ENCODE measurements at places on chromosomes 4 and X.

GRCh38 chr4:126440297-126440696, 1125.5 kb downstream of the FAT4 start:
- DNase-seq: no peak

DNA sequence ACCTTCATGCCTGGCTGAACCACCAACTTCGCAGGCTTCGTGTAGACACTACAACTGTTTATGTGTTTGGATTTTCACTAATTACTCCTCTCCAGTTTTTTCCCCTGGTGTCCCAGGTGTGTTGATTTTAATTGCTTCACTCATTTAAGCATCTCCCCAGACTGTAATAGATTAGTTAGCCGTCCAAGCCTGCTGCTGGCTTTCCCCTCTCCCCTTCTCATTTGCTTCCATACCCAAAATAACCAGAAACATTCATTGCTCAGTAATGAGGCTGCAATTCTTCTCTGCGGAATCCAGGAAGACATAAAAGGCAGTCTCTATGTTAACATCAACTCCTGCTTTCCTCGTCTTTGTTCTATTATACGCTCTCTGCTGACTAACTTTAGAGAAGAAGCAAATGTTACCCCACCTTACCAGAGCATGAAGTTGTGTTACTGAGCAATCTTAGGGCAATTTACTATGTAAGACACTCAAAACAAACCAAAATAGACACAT, 37.9 kb upstream of the SCRG1 start:
- DNase-seq: no peak

- no peak for DNase-seq
These were observed 55.4 kb downstream of the TTC29 start for GRCh38 chr4:146890301-146890700.

DNA sequence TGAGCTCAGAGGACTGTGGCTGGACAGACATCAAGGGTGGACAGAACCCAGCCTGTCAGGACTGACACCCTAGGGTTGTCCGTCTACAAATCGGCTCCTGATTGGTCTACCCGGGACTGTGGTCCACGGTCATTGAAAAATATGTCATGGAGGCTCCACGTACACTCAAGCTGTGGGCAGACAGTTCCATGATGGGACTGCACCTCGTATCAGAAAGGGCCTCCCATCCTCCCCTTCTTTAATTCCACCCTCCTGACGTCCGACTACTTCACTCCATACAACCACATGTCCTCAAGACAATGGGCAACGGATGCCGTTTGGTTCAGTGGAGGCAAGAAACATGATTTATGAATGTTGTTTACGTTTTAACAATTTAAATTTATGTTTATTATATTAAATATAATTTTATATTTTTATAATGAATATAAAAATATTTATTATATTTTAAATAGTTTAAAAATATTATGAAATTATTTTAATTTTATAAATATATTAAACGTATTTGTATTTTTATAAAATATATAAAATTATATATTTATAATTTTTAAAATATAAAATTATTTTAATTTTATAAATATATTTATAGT, 58.0 kb upstream of the SHOX start:
- no peak for DNase-seq

DNA sequence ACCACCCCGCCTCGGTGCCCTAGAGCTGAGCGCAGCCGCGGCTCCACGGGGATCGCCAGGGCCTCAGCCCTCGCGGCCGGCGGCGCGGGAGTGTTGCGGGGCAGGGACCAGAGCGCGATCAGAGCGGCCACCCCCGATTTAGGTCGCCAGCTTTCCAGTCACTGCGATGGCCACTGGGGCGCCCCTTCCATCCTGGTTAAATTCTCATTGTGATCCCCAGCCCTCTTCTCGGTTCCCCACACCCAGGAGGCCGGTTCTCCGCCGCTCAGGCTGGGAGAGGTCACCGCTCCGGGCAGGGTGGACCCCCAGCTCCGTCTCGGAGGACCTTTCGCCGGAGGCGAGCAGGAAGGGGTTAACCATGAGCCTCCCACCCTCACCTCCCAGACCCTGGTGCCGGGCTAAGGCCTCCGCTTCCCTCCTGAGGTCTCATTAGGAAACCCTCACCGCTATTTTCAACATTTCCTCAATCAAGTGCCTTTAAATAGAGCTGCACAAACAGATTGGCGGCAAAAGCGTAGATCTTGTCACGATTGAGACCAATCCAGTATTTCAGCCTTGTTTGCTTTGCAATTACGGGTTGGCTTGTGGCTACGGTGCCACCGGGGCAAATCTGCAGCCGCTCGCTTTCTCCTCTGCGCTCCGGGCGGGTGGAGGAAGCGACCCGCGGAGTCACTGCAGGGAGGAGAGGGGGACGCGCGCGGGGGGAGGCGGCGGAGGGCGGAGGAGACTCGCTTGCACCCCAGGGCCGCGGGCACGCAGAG, 8.3 kb upstream of the HAND2 start:
- no peak for DNase-seq

DNA sequence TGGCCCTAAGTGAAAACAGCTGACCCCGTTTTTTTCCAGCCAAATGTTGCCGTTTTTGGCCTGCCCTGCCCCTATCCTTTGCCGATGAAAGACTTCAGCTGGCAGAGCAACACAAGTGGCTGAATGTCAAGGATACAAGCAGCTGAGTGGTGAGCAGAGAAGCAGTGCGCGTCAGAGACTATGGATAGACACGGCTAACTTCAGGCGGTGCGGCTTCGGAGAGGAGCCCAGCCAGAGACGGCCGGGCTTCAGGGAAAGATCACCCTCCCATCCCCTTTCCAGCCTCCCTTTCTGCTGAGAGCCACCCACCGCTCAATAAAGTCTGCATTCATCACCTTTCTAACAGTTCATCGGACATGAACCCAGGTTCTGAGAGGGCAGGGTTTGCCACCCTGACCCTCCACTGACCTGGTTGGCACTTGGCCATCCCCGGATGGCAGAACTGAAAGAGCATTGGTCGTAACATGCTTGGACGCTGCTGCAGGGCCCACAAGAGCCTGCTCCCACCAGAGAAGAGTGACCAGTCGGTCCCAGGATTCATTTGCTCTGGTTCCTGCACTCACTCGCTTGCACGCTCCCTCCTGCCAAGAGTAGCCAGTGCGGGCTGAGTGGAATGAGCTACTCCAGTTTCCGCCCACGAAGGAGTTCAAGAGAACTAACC, 125.8 kb downstream of the PPEF1 start:
- DNase-seq: no peak

- DNase-seq: no peak
These were observed 250.8 kb upstream of the SFRP2 start for GRCh38 chr4:154039435-154040343.

DNA sequence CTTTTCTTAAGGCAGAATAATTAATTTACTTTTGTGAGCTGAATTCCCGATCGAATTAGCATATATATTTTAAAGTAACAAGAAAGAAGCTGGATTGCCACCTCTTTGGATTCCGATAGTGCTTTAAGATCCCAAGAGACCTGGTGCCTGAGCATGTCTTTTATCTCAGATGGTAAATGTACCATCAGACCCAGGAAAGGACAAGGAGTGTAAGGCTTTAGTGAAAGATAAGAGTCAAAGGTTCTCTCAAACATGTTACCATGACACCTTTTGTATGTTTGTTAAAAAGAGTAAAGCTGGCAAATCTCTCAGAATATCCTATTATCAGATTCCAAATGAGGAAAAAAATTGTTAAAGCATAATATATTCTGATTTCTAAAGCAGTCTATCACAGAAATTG, 198.8 kb downstream of the PPP3CA start:
- DNase-seq: no peak

DNA sequence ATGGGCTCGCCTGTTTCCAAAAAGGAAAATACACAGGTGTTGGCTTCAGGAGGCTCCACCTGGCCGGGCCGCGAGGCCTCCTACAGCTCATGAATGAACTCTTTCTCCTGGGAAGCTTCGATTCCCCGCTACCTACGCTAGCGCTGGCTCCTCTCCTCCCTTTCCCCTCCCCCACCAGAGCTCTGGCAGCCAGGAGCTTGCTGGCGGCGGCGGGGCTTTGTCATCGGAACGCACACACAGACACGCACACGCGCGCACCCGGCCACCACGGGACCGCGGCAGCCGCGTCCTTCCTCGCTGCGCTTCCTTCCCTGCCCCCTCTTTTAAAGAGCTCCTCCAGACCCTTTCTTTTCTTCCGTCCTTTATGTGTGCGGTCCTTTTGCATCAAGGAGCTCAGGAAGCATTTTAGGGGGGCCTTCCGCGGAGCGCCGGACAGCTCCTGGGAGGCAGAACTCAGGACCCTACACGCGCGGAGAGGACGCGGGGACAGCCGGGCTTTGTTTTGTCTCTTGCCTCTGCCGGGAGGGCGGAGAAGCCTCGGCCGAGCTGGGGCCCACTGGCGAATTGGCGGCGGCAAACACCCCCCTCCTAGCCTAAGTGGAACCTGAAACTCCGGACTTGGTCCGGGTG, 70.2 kb upstream of the BCOR start:
- no peak for DNase-seq

DNA sequence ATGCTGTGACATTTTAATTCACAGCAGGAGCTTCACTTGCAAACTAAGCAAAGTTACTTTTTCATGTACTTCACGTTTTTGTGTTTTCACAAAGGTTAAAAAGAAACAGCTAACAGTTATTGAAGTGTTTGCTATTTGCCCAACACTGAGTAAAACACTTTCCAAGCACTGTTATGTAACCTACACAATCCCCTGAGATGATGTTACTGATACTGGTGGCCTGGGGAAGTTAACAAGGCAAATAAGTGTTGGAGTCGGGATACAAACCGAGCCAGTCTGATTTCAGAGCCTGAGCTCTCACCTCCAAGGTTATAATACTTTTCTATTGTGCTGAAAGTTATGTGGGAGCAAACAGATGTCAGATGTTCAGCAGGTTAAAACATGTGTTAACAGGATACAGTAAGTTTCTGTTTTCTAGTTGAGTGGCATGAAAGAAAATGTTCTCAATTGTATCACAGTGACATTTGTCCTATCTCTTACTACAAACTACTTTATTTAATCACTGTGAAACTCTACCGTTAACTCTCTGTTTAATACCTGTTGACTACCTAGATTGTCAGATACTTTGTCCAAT, 3.9 kb upstream of the CXCL13 start:
- no peak for DNase-seq

GRCh38 chr4:79164907-79165610, 160.8 kb downstream of the NAA11 start:
- no peak for DNase-seq

GRCh38 chrX:68307769-68308168, 125.5 kb downstream of the OPHN1 start:
- DNase-seq: no peak

- no peak for DNase-seq
These were observed 382.2 kb upstream of the INTU start for GRCh38 chr4:127250577-127250976.

- DNase-seq: no peak
These were observed 55.1 kb upstream of the PGAM4 start for GRCh38 chrX:78024349-78025059.

DNA sequence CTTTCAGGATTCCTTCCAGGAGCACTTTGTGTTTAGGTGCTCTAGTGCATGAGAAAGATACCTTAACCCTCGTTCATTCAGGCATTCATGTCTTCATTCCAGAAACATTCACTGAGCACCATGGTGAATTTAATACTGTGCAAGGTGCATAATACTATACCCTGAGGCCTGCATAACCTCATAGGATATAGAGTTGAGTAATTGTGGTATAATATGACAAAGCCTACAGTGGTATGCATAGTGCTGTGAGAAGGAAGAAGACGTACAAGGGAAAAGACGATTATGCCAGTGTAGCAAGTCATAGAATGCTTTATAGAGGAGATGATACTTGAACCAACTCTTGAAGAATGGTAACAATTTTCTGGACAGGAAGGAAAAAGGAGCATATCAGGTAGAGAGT, 34.3 kb downstream of the MTM1 start:
- DNase-seq: no peak

- DNase-seq: no peak
These were observed 87.1 kb downstream of the RLIM start for GRCh38 chrX:74527350-74527749.

- no peak for DNase-seq
These were observed 2.5 kb upstream of the GABRE start for GRCh38 chrX:151977009-151977408.

All from NCI-H526 treated with DMSO at 0.1 percent for 48 hours (cell line).